Fibroblast of the aortic adventitia (primary cell): ENCODE measurements at places on chromosomes 16 and 17.
A peak's percentile ranks its signal among the peaks of the same experiment; 100 is the strongest.

GRCh38 chr16:85525420-85526184 lies 87.5 kb upstream of the GSE1 start:
- DNase-seq, result no peak

DNA sequence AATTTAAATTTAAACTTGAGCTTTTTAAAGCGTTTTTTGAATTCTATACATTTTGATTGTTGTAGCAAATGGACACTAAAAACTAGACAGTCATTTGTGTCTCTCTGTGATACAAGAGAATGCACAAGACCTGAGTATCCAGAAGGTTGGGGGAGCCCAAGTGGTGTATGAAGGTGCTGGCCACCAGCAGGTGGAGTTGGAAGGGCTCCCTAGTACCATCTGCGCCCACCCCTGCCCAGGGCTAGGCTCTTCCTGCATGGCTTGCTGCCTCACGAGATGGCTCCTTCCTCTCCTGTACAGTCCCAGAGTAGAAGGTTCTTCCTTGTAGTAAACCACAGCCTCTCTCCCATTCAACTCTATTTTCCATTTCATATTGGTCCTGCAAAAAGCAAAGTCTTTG lies 17.0 kb downstream of the GID4 start:
- DNase-seq, result no peak

GRCh38 chr16:52521570-52521969 lies 25.4 kb downstream of the TOX3 start:
- DNase-seq, result no peak

GRCh38 chr17:74785096-74785980 lies 9.2 kb upstream of the NAT9 start:
- no peak for DNase-seq

GRCh38 chr17:49053171-49053829 lies 56.1 kb downstream of the IGF2BP1 start:
- no peak for DNase-seq

DNA sequence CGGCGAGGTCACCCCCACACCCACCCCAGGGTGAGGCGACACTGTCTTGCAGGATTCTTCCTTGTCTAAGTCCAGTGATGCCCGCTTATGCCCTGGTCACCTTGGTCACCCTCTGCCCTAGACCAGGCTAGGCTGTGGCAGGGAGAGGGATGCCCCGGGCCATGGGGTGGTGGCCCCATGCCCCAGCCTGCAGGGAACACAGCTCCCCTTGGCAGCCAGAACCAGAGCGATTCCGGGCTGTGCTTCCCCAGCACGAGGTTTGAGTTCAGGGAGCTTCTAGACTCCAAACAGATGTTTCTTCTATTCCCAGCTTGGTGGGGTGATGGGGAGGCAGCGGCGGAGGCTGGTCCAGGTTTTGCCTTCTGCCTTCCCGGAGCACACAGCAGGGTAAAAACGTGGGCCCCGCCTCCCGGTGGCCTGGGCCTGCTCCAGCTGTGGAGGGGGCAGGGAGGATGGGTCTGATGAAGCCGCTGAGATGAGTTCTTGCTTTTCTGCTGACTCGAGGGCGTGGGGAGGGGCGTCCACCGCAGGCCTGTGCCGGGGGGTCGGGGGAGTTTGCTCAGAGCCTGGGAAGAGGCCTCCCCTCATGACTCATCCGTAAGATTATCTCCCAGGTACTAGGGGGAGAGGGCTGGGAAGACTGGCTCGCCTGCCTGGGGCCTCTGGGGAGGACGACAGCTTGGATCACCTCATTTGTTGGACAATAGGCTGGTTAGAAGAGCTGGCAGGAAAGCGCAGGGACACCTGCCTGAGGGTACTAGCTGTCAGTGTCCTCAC lies 15.4 kb downstream of the SMTNL2 start:
- peak; percentile 62 for DNase-seq

GRCh38 chr17:14306596-14306995 lies 5.7 kb downstream of the HS3ST3B1 start:
- DNase-seq, result peak; percentile 60

- DNase-seq, result peak; percentile 57
These were observed 898.2 kb upstream of the GOT2 start for GRCh38 chr16:59632276-59632855.

DNA sequence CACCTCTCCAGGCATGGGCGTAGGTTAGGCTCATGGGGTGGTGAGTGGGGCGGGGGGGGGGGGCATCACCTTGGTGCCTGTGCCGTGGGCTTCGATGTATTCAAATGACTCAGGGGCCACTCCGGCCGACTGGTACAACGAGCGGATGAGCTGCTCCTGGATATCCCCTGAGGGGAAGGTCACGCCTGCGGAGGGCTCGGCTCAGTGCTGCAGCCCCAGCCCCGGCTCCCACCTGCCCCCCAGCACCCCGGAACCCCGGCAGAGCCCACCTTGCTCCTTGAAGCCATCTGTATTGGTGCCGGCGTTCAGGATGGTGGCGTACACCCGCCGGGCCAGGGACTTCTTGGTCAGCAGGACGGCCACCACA lies 5.4 kb downstream of the FASN start:
- no peak for DNase-seq

GRCh38 chr16:60279061-60279665 lies 1545.0 kb upstream of the GOT2 start:
- DNase-seq, result no peak

DNA sequence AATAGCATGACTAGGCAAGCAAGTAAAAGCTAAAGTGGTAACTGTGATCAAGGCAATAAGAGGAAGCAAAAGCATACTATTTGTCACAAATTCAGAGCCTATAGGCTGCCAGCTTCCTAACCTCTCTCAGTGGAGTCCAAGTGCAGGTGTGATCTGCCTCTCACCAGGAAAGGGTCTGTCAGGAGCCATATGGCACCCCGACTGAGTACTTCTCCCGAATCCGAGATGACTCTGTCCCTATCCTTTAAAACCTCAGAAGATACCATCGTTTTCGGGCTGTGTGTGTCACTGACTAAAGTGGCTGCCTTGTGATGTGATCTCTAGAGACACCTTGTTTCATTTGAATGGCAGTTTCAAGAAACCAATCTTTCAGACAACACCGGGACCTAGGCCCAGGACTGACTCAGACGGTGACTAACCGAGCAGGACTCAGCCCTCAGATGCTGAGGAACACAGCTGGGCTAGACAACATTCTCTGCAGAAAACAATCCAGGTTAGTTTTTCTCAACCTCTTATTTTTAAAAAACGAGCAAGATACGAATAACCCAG lies 63.6 kb downstream of the SMG6 start:
- peak; percentile 91 for DNase-seq

DNA sequence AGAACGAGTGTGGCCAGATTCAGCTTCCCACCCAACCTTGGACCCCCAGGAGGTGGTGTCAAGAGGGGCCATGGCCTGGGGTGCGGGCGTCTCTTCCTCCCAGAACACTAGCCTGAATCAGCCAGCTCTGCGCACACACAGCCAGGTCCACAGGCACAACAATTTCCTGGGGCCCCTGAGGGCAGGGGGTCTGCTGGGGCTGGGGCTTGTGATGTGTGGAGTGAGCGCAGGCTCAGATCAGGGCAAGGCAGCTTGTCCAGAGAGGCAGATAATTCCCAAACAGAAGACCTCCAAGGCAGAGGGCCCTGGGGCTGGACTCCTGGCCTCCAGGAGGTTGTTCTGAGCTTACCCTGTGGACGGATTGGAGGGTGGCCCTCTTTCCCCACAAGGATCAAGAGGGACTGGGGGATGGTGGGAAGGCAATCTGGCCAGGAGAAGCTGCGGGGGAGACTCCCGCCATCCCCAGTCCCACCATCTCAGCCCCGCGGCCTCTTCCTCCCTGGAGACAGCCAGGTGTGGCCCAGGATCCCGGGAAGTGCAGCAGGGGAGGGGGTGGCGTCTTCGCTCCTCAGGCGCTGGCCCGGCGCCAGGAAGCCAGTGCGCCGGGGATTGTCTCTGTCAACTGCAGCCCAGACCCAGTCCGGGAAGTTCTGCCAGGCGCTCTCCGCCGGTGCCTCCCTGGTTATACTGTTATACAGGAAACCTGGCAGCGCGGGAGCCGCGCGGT lies 52.0 kb upstream of the AMZ2 start:
- DNase-seq, result no peak

DNA sequence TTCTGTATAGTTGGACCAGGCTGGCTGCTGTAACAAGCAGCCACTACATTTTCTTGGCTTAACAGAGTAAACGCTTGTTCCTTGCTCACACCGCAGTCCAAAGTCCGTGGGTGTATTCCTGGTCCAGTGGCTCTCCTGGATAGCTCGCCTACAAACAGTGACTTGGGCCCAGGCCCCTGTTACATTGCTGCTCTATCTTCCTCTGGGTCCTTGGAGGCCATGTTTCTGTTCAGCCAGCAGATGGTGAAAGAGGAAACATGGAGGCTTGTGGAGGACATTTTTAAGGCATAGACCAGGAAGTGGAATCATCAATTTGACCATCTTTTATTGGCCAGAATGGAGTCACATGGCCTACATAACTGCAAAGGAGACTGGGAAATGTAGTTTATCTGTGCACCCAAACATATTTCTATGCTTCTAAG lies 55.1 kb downstream of the ATP2C2 start:
- peak; percentile 41 for DNase-seq

DNA sequence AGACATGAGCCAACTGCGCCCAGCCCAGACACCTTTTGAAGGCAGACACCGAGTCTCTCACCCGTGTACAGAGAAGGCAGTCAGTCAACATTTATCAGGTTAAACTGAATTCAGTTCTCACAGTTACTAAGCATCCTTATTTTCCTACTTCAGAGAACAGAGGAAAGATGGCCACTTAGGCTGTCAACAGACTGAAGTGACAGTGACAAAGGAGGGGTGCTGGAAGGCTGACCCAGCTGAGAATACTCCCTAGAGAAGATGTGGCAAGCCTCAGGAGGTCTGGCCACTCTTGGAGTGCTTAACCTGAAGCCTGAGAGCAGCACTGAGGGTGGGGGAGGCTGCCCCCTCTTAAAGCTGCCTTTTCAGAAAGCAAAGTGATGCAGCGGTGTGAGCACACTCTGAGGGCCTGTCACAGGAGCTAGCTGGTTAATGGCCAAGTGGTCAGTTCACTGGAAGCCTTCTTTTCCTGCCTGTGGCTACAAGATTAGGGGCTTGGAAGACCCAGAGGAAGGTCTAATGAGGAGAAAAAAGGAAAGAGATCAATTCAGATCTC lies 51.0 kb upstream of the SREBF1 start:
- no peak for DNase-seq

DNA sequence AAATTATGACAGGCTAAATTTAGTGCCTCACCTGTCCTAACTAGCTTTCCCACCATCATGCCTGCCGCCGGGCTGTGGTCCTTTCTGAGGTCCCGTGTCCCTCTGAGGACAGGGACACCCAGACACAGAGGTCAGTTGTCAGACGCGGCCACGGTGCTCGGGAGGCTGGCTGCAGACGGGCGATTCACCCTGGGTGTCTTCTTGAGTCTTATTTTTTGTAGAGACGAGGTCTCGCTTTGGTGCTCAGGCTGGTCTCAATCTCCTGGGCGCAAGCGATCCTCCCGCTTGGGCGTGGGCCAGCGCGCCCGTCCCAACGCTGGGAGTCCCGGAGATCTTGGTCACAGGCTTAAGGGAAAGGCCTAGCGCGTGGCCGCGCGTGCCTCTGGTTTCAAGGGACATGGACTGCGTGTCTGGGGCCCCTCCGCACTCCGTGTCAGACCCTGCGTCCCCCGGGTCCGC lies 797 bp upstream of the RAB11FIP3 start:
- no peak for DNase-seq

DNA sequence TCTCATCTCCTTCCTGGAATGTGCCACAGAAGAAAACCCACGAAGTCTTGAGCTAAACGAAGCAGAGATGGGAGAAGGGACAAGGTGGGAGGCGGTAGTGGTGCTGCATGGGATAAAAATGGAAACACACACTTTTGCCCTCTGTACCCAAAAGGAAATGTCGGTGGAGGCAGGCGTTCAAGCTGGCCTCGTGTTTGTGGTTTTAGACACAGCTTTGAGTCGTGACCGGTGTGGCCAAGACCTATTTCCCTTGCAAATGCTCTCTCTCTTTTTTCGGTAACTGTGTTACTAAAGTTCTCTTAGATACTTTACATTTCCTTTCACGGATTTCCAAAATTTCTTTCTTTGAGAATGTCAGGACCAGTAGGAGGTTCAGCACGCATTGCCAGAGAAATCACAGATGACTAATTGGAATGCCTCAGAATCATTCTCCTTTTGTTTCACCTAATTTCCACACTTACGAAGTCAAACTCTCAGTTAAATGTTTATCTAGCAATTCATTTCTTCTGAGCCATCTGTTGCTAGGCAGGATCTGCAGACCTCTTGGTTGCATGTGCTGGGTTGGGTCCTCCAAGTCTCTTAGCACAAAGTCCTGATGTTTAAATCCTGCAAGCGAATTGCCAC lies 412.3 kb downstream of the MAF start:
- no peak for DNase-seq

GRCh38 chr16:77043076-77043475 lies 147.9 kb upstream of the MON1B start:
- DNase-seq, result peak; percentile 43

- no peak for DNase-seq
These were observed 7.8 kb downstream of the NTN1 start for GRCh38 chr17:9028988-9029570.

DNA sequence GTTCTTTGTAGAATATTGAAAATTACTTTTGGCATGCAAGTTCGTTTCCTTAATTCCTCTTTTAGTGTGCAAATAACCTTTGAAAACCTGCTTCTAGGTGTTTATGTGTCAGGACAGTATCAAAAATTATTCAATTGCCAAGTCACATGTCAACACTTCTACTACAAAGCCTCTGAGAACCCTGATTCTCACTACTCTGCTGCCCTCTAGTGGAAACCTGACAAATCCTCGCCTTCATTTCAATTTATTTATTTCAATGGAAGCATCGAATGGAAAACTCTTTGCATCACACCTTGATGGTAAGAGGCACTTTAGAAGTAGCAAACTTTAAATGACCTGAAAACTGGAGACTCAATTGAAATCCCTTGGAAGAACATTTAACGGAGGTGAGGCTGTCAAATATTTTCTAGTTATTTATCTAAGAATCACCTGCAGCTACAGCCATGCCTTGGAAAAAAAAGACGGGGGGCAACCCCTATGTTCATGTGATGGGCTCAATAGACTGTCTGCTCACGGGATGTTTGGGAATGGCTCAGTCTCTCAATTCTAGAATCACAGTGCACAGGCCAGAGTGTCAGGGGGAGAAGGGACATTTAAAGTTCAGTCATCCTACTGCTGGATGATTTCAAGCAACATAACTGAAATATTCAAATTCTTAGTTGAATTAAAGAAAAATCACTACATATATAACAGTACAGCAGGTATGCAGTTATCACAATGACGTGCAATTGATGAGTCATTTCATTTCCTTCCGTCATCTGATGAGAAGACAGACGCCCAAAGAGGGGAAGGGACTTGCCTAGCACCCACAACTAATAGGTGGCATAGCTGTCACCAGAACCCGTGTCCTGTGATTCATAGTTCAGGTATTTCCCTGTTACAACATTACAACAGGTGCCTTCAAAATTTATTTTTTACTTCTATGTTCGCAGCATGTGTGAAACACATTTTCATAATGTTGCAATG lies 563.9 kb downstream of the TOX3 start:
- peak; percentile 86 for DNase-seq

- no peak for DNase-seq
These were observed 13.9 kb downstream of the SNN start for GRCh38 chr16:11681976-11682654.
